ENCODE measurements at places on chromosomes 16 and 17.

- DNase-seq = no peak
Observed at GRCh38 chr17:47720754-47721533, 12.1 kb upstream of the TBX21 start.

DNA sequence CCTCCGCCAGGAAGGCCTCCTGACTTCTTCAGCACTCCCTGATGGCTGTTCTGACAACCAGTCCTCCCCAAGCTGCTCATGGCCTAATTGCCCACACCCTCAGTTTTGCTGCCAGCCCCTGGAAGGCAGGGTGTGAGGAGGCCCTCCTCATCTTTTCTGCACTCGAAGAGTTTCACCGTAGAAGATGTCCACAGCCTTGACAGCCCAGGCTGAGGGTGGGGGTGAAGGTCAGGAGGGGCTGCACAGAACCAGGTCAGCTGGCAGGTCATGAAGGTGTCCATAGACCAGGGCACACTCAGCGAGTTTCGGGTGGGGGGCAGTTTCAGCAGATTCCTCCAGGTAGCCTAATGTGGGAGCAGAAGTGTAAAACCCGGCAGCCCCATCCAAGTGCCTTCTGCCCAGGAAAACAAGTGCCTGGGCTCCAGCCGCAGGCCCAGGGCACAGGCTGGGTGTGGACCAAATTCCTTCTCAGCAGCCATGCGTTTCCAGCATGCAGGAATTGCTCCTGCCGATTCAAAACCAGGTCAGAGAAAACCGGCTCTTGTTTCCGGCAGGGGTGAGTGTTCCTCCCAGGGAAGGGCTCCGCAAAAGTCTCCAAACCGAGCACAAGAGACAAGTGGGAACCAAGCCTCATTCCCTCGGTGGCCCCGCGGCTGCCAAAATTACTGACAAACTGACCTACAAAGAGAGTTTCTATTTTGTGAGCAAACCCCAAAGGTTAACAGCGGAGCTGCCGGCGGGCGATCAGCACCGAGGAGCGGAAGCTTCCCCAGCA lies 228.8 kb downstream of the C16orf78 start:
- DNase-seq = no peak

DNA sequence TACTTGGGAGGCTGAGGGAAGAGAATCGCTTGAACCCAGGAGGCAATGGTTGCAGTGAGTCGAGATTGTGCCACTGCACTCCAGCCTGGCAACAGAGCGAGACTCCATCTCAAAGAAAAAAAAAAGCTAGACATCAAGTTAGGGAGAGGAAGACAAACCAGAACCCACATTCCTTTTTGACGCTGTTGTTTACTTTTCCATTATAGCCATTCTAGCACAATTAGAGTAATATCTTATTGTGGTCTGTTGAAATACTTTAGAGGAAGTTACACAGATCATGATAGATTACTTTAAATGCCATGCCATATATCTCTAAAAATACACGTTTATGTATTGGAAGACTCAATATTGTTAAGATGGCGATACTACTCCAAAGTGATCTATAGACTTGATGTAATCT lies 16.5 kb upstream of the ABCC1 start:
- DNase-seq = no peak

GRCh38 chr16:68275611-68276191 lies 11.4 kb downstream of the SLC7A6 start:
- DNase-seq = no peak

DNA sequence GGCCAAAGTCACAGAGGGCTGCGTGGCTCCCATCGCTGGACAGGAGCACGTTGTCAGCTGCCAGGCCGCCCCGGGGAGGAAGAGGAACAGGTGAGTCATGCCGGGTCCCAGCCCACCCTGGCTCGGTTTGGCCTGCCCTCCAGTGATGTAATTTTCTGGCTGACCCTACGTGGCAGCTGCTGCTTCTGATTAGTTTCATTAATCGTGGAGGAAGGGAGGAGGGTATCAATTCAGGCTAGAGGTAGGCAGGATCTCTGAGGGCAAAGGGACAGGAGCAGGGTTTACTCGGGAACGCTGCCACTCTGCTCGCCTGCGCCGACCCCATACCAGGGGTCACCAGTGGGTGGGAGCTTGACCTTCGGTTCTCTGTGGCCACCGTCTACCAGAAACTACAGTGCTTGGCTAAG lies 11.7 kb upstream of the SPATA32 start:
- DNase-seq = no peak

GRCh38 chr16:49537924-49538459 lies 164.4 kb downstream of the C16orf78 start:
- no peak for DNase-seq

- no peak for DNase-seq
Observed at GRCh38 chr17:58335061-58335731, 6.6 kb upstream of the TSPOAP1 start.

DNA sequence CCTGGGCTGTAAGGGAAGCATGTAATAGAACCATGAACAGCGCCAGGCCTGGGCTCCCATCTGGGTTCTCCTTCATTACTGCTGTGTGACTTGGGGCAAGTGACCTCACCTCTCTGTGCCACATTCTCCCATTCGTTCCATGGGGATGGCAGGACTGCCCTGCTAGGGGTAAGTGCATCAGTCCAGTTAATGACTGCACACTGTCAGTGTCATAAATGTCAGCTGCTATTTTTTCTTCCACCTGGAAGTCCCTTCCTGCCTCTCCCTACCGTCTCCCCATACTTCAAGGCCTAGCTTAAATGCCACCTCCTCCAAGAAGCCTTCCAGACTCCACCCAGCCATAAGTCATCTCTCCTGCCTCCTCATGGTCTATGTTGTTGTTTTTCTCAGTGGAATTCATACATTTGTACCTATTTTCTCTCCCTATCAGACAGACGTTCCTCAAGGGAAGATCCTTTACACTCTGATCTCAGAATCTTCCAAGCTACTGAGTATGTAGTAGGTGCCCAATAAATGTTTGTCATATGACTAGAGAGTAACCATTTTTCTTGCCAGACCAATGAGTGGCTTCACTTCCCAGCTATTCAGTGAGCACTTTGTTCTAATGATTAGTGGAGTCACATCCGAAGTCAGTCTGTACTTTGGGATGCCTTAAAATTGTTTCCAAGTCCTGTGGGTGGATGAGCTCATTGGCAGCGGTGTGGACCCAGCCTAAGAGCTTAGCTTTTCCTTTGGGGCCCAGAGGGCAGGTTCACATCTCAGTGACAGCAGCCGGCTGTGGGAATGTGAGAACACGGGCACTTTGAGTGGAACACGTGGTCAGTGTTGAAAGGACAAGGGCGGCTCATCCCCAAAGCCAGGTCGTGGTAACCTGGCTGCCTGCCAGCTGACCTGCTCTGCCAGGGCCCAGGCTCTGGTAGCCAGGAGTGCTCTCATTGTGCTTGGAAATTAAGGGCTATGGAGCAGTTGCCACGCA lies 147.5 kb upstream of the GSE1 start:
- DNase-seq = no peak

- DNase-seq = no peak
Observed at GRCh38 chr17:49842846-49843245, 5.0 kb downstream of the TAC4 start.

DNA sequence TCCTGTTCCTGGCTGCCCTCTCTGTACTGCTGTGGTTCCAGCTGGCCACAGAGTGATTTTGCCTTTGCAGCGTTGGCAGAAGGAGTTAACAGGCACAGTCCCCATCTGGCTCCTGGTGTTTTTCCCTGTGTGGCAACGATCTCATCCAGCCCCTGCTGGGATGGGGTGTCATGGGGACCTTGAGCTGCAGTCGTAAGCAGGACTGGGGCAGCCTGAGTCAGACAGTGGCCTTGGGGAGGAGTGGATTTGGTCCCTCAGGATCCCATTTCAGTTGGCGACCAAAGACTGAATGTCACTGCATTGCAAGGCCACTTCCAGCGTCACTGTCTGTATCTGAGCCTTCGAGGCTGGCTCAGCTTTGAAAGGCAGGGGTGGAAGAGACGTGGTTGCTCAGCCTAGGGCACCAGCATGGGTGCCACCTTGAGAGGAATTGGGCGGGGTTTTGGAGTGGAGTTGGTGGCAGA lies 11.9 kb downstream of the TMEM94 start:
- DNase-seq = no peak

- no peak for DNase-seq
Observed at GRCh38 chr16:8677481-8677880, 3.1 kb downstream of the ABAT start.

DNA sequence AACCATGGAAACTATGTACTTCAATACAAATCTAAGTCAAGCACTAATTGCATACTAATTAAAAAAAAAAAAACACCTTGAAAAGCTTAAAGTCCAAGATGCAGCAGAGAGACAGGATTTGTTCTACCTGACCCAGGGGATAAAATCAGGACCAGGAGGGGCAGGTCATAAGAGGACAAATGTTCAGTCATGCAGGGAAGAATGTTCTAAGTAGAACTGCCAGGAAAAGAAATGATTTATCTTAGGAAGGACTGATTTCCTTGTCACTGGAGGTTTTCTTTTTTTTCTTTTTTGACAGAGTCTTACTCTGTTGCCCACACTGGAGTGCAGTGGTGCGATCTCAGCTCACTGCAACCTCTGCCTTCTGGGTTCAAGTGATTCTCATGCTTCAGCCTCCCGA lies 9.1 kb upstream of the GHDC start:
- DNase-seq = no peak

GRCh38 chr17:64193561-64193960 lies 63.6 kb upstream of the ERN1 start:
- no peak for DNase-seq

- DNase-seq = no peak
Observed at GRCh38 chr17:70286391-70286790, 117.1 kb downstream of the KCNJ2 start.

DNA sequence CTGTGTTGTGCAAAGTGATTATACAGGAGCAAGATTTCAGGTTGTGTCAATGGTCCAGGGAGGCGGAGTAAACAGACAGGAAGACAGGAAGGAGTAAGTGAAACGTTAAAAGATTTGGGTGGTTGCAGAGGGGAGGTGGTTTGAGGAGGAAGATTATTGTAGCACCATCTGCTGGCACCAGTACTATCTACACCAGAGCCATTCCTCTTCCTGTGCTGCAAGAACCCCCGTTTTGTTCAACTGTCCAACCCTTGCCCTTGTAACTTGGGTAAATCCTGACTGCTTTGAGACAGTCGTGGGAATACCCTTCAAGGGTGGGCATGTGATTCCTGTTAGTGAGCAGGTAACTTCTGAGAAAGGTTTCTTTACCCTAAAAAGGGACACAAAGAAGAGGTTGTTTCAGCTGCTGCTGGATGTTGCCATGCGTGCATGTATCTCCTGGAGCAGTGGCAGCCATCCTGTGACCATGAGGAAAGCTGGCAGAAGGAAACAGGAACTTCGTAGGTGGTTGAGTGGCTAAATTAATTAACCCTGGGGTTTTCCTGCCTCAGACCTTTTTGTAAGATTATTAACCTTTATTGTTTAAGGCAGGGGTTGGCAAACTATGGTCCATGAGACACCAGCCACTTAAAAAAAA lies 124.1 kb downstream of the PRKCA start:
- DNase-seq = no peak

DNA sequence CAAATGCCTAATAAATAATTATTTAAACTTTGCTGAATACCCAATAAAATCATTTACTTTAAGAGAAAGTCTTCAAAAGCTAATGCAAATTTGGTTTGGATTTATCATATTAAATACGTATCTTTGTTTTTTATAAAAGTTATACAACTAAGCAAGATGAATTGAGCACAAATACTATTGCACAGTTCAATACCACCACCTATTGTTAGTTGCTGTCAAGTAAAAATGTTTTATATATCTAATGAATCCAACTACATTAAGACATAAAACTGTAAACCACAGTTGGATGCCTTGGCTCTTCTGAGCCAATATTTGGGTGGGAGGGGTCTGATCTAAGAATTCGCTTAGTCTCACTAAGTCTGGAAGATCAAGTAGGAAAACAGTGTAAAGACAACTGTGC lies 7.7 kb downstream of the FBXL20 start:
- no peak for DNase-seq

DNA sequence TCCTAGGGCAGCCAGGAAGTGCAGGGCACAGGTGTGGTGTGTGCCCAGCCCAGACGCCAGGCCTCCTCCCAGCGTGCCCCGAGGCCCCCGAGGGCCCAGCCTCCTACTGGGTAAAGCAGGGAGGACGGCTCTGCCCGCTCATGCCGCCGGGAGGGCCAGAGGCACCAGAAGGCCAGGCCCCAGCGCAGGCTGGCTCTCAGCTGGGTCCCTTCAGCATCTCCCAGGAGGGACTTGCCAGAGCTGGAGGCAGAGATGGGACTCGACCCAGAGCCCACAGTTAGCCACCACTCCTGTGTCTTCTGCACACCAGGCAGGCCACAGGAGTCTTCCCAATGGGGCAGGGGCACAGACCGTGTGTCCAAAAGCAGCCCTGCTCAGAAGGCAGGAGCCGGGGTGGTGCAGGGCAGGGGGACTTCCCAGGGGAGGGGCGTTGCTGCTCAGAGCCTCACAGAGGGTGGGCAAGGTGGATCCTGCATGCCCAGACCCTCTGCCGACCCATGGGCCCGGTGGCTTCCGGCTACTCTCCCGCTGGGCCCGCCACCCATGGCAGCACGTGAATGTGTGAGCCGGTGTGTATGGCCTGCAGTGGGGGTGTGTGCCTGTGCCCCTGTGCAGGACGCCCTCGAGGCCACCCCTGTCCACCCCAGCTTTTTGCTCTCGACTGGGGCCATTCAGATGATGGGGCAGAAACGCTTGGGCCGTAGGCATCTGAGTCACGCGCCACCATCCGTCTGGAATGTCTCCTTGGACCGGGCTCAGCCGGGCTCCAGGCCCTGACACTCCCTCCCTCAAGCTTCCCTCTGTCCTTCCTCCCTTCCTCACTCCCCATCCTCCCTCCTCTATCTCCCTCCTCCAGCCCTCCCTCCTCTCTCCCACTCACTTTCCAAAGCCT lies 5.7 kb upstream of the ZNF469 start:
- no peak for DNase-seq

DNA sequence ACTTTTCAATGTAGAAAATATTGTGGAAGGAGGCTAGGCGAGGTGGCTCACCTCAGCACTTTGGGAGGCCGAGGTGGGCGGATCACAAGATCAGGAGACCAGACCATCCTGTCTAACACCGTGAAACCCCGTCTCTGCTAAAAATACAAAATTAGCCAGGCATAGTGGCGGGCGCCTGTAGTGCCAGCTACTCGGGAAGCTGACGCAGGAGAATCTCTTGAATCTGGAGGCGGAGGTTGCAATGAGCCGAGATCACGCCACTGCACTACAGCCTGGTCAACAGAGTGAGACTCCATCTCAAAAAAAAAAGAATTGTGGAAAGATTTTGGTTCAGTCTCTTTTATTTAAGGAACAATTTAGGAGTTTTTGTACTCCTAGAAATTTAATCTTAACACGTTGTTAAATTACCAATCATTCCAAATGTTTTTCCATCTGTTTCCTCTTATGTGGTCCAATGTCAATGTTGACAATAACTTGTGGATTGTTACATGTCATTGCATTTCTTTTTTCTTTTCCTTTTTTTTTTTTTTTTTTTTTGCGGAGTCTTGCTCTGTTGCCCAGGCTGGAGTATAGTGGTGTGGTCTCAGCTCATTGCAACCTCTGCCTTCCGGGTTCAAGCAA lies 124.6 kb upstream of the HAS3 start:
- no peak for DNase-seq

DNA sequence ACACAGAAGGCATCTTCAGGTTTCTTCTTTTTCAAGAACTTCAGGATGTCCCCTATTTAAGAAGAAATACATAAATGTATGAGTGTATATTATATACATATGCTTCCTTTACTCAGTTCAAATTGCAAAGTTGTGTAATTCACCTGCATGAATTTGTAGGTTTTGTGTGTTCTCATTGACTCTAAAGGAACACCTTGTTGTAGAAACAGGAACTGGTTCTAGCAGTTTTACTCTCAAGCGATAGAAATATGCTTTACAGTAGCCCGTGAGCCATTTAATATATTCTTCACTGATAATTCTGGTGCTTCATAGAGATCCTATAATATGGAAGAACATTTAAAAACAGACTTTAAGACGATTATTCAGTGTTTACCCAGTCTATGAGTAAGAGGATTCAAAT lies 53.3 kb upstream of the LRRC37A3 start:
- DNase-seq = no peak

- no peak for DNase-seq
Observed at GRCh38 chr17:43344685-43345084, 54.1 kb upstream of the ARL4D start.
